Posterior vena cava (tissue), 2 donors: ENCODE measurements at places on chromosomes 3 and 15.

DNA sequence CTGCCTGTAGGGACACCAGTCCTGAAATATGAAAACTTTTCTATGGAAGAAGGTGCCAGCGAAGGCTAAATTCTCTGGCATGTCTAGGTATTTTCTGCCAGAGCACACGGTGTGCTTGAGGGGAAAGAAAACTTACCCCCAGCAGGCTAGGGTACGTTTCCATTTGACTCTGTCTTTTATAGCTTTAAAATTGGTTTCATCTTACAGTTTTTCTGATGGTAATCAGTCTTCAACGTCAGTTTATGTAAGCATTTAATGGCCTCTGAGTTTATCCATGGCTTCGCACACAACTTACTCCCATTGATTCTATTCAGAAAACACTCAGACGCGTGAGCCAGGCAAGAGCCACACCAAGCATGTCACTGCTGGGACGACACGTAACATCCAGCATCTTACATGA lies 249.7 kb downstream of the ADAMTS17 start:
- no peak for DNase-seq

DNA sequence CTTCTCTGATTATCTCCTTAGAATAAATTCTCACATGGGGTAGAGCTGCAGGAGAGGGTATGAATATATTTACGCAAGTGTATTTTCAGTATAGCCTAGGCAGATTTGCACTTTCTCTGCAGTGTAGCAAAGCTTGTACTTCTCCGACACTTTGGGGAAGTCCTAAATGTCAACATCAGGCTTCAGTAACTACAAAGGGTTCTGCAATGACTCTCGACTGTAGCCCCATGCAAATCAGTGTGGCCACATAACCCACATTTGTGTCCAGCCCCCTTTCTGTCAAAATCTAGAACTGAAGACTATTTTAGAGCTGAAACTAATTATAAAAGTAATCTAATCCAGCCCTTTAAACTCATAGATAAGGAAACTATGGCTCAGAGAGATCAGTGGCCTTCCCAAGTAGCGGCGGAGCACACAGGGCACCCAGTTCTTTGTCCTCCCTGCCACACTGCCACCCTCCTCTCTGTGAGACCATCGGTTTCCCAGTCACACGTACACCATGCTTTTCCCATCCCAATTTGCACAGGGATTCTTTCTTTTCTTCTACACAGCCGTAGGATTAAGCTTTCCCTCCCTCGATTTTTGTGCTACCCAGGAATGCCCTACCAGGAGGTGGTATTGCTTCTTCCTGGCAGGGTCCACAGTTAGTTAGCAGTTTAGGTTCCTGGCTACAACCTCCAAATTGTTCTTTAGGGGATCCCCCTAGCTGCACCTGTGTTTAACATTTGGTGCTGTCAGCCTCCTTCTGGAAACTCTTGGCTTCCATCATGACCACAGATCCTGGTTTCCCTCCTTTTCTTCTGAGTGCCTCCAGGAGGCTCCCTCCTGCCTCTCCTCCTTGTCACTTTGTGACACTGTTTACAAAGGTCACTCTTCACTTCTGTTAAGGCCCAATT lies 22.9 kb downstream of the MRAS start:
- DNase-seq = no peak

GRCh38 chr3:101249522-101249921 lies 70.9 kb downstream of the IMPG2 start:
- DNase-seq = no peak

- DNase-seq = no peak
These were observed 44.8 kb downstream of the CCR4 start for GRCh38 chr3:32996048-32996754.

GRCh38 chr3:30544812-30545211 lies 61.6 kb upstream of the TGFBR2 start:
- no peak for DNase-seq

DNA sequence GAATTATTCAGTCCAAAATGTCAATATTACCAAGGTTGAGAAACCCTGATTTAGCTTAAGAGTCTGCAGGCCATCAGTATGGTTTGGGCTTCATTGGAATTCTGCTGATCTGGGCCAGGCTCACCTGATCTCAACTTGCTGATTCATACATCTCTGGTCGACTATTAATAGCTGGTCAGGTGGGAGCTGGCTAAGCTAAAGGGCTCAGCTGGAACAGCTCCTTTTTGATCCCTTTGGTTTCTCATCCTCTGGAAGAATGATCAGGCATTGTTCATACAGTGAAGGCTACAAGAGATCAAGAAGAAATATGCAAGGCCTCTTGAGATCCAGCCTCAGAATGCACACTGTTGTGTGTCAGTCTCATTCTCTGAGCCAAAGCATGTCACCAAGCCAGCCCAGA lies 123.3 kb upstream of the MME start:
- no peak for DNase-seq

DNA sequence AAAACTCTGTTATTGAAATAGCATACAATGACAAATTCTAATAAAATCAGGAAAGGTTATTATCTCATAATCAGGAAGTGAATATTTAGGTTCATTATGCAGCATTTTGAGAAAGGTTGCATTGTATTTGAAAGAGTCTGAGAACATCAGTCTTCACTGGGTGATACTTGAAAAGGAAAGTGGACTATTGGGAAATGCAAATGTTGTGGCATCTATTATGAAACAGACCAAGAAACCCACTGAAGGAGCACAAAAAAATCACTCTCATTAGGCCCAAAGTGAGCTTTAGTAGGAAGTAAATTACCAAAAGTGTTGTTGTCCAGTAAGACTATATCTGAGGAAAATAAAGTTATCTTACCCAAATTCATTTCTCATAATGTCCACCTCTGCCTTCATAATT lies 90.8 kb downstream of the ZPLD1 start:
- no peak for DNase-seq
